ENCODE measurements at places on chromosomes 3 and 15.

GRCh38 chr3:101994386-101994785, 145.1 kb downstream of the NFKBIZ start:
- DNase-seq = no peak

DNA sequence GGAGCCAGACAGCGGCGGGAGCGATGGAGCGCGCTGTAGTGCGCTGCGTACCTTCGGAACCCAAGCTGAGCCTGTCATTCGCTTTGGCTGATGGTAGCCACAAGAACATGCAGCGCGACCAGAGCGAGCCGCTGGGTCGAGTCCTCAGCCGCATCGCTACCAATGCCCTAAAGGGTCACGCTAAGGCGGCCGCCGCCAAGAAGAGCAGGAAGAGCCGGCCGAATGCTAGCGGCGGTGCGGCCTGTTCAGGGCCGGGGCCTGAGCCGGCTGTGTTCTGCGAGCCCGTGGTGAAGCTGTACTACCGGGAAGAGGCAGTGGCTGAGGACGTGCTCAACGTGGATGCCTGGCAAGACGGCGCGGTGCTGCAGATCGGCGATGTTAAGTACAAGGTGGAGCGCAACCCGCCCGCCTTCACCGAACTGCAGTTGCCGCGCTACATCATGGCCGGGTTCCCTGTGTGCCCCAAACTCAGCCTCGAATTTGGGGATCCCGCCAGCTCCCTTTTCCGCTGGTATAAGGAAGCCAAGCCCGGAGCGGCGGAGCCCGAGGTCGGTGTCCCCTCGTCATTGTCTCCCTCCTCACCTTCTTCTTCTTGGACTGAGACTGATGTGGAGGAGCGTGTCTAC, 498 bp downstream of the PDE12 start:
- no peak for DNase-seq

- DNase-seq = no peak
Measured at GRCh38 chr3:126152458-126152857, 27.9 kb downstream of the ALDH1L1 start.

- no peak for DNase-seq
Measured at GRCh38 chr3:52763466-52763865, 7.3 kb downstream of the NEK4 start.

- no peak for DNase-seq
Measured at GRCh38 chr3:59040902-59041301, 8.9 kb downstream of the CFAP20DC start.

GRCh38 chr3:26962492-26963360, 340.2 kb downstream of the LRRC3B start:
- no peak for DNase-seq

DNA sequence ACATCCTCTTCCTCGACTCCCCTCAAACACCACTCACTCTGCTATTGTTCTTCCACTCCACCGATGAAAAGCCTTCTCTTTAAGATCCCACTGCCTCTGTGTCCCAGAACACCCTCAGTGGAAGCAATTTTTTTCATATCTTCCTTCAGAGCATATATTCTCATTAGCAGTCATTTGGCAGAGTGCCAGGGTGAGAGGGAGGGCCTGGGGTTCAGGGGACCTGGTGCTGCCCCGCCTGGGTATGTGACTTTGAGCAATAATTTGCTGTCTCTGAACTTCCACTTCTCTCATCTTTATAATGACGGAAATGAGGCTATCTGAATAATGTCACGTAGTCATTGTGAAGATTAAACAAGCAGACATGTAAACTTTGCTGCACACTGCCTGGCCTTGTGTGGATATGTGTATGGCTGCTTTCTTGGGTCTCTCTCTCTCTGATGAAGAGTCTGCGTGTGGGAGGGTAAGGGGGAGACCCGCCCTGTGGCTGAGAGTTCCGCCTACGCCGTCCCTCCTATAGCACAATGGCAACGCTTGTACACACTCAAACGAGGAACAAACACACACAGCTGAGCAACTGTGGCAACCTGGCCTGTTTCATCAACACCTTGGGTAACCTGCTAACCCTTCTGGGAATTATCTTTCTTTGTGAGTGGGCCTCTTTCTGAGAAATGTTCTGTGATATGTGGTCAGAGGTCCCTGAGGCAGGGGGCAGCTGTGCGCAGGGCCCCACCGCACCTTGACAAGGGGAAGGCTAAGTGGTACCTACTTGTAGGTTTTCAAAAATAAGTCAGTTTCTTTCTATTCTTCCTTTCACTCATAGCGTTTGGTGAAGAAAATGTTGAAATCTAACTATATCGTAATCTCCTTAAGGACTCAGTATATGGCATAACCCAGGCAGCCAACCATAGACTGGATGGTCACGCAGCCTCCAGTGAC, 369.8 kb downstream of the SV2B start:
- DNase-seq = no peak

DNA sequence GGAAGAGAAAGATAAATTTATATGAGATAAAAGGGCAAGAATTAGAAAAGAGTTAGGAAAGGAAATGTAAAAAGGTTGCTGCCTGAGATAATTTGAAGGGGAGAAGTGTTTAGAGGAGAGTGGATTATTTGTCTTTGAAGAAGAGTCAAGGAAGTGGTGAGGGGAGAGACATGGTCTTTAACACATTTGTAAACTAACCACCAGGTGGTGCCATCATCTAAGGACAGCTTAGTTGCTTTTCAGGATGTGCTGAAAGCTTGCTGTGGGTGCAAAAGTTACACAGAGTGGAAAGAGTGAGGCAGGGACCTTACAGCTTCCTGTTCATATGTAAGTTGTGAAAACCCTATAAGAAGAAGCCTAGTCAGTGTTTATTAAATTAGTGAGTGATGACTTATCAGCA, 114.1 kb upstream of the DNAJC19 start:
- peak; percentile 70 for DNase-seq

- DNase-seq = peak; percentile 44
Measured at GRCh38 chr3:32359766-32360492, 31.7 kb upstream of the CMTM7 start.

GRCh38 chr3:27553886-27554540, 69.8 kb upstream of the SLC4A7 start:
- DNase-seq = no peak

GRCh38 chr3:151275091-151275490, 3.3 kb downstream of the P2RY14 start:
- DNase-seq = no peak

DNA sequence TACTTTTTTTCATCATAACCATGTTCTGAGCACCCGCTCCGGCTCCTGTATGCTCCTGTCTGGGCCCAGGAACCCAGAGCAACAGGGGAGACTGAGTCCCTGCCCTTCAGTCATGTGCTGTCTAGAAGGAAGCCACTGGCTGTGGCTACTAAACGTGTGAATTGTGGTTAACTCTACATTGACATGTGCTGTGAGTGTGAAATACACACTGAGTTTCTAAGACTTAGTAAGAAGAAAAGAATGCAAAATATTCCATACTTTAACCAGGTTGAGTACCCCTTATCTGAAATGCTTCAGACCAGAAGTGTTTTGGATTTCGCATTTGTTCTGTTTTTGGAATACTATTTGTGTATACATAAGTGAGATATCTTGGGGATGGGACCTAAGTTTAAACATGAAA, 42.8 kb upstream of the CGNL1 start:
- no peak for DNase-seq

GRCh38 chr3:11434017-11434526, 161.9 kb downstream of the ATG7 start:
- DNase-seq = no peak

DNA sequence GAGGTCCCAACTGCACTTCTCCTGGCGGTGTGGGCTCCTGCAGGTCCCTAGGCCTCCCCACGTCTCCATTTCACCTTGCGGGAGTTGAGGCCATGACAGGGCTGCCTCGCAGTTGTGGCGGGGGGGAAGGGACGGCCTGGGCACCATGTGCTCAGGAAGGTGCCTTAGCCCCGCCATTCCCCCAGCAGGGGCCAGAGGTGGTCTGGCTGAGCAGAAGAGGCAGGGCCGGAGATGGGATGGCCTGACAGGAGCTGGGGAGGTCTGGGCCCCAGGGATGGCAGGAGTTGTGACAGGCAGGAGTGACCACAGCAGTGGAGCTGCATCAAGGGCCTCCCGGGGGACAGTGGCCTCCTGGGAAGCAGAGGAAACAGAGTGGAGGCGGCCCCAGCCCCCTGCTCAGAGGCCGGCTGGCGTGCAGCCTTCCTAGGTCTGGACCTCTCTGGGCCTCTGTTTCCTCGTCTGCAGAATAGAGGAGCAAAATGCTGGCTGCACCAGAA, 18.7 kb upstream of the KLF15 start:
- no peak for DNase-seq

DNA sequence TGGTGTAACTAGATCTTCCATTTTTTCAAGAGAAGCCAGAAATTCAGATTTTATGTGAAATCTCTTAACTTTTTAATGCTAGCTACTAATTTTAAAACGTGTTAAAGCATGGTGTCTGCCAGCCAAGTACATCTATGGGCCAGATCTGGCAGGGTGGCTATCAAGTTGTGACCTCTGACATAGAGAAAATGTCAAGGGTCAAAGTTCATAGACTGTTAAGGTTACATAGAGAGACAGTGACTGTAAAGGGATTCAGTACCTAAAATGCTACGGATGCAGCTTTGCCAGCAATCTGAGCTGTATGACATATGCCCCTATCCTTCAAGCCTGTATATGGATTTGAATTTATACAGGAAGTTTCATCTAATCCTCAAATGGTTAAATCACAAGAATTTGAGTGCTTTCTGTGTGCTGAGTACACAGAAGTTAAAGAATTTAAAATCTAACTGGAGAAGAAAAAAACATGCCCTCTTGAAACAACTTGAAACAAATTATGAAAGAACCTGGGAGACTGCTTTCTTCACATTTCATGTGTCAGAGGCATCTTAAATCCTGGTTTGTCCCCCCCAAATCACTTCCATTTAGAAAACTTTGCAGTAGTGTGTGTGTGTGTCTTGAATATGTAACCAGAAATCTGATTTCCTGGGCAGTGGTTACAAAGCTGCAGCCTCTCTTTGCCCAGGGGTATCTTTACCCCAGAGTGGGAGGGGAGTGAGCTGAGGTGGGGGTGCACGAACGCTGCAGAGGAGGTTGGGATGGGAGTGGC, 895 bp upstream of the ARHGAP31 start:
- DNase-seq = no peak

DNA sequence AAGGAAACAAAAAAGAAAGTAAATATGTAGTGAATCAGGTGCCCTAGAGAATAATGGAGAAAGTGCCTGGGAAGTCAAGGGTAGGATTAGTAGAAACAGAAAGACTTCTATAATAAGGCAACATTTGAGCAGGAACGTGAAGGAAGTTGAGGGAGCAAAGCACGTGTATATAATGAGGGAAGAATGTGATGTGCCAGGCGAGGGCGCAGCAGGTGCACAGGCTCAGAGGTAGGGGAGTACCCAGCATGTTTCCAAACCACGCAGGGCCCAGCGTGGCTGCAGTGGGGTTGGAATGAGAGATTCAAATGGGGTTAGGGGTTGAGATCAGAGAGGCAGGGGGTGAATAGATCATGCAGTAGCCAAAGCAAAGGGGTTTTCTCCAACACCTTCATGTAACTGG, 91.9 kb upstream of the VGLL4 start:
- DNase-seq = no peak

DNA sequence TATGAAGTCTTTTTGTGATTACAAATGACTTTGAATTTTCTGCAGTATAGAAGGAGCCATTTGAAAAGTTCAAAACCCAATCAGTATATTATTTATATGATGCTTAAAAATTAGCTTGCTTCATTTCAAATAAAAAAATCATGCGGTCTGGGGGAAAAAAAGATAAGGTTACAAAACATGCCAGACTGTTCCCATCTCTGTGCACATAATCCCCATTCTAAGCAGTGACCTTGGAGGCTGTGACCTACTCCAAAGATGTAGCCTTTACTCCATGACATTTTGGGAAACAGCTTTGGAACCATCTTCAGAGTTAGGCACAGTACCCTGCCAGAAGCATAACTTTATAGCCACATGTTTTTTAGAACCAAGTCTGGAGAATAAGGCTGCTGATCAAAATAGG, 447.7 kb upstream of the WNT5A start:
- no peak for DNase-seq

DNA sequence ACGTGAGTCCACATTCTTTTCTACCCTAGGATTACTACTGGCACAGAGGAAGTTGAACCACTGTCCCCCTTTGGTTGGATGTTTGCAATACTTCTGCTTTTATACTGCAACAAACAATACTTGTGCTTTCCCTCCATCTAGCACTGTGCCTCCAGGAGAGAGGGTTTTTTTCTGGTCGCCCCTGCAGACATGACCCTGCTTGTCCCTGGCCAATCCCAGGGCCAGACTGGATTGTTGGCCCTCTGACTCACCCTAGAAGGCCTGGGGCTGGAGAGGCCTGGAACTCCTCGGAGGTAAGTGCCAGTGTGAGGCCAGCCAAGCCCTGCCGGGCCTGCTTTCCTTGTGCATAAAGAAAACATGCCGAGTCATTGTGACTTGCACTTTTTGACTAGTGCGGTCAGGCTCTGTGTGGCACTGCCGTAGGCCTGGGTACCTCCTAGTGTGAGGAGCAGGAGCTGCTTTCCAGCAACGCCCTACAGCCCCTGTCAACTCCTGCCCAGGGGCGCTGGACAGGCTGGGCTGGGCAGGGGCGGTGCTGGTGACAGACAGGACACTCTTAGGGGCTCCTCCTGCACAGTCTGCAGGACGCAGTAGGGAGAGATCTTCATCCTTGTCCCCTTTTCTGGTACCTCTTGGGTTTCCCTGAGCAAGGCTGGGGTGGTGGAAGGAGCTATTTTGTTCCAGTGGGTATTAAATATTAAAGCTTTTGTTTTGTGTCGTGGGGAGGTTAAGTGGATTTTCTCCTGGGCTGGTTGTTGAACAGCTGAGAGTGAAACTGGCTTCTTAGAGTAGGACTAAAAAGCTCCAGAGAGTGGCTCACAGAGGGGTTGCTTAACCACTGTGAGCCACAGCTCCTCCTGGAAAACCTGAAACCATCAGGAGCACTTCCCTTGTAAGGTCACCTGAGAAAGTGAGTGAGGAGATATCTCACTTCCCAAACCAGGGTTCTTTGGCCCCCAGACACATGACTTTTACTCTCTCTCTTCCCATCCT, 14.4 kb upstream of the TKT start:
- peak; percentile 94 for DNase-seq
